ENCODE measurements at places on chromosomes 4 and X.

DNA sequence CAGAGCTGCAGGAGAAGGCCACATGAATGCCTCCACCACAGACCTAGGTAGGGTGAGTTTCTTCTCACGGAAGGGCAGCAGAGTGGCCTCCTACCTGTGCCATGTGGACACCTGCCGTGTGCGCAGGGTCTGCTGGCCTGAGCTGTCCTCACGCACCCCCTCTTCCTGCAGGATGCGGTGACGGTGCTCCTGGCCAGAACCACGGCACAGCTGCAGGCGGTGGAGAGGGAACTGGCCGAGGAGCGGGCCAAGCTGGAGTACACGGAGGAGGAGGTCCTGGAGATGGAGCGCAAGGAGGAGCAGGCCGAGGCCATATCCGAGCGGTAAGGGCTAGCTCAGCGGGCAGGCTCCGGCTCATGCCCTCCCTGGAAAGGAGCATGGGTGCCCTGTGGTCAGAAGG lies 28.4 kb upstream of the CLCN4 start:
- DNase-seq: no peak

DNA sequence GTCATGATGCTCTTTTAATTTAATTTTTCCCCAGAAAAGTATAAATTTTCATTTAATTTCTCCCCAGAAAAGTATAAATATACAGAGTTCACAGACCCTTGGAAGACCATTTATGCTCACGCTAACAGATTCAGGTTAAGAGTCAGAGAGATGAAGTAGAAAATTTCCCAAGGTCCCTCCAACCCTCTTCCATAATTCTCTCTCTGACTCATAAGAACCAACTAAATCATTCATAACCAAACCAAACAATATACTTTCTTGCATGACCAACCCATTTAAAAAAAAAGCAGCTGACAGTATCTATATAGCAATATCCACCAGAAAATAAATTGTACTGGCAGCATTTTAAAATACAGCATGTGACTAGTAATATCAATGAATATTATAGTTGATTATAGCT lies 3.9 kb downstream of the KLHL8 start:
- no peak for DNase-seq

GRCh38 chr4:73018595-73018994 lies 50.9 kb downstream of the COX18 start:
- no peak for DNase-seq

DNA sequence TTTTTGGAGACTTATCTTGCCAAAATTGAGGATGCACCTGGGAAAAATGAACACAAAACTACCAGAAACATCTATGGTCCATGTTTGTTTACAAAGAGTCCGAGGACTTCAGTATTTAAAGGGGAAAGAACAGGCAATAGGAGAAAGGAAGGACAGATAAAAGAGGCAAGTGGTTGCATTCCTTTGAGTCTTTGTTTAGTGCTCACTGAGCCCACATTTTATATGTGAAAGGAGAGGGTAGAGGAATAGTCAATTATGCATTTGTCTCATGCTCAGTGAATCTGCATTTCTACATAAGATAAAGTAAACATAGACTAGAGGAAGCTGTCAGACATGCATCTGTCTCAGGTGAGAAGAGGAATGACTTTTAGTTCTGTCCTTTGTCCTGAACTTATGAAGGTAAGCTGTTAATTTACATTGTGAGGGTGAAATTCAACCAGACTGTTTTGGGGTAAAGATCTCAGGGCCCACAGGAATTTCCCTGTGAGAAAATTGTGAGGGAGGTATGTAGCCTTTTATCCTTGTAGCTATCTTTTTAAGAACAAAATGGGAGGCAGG lies 4.5 kb downstream of the DMP1 start:
- DNase-seq: no peak

DNA sequence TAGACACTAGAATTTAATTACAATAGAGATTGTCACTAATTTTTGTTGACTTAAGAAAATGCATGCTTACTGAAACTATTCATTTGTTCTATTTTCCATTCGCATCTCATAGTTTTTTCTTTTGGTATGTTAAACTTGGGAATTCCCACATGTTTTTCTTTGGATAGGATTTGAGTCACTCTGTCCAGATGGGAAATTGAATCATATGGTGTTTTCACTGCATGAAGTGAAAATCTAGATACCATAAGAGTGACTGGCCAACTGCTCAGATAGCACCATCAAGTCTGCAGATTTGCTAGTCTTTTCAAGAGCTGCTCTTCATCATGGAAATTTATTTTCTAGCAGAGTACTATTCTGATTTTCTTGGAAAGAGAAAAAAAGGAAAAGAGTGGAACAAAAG lies 172.6 kb downstream of the FAM47B start:
- DNase-seq: peak; percentile 4

Measured in HS-27A (cell line).